ENCODE measurements at places on chromosomes 2 and 18. TPM values are rescaled to one million over a fixed set of nuclear protein-coding genes. Genes with fewer than 3 reads are reported as not detected.
A peak's percentile ranks its signal among the peaks of the same experiment; 100 is the strongest.

XDH gene
- total RNA-seq = 0.16 TPM

CD207 gene
- total RNA-seq = 0.88 TPM

SMIM21 gene
- not detected for total RNA-seq

DNA sequence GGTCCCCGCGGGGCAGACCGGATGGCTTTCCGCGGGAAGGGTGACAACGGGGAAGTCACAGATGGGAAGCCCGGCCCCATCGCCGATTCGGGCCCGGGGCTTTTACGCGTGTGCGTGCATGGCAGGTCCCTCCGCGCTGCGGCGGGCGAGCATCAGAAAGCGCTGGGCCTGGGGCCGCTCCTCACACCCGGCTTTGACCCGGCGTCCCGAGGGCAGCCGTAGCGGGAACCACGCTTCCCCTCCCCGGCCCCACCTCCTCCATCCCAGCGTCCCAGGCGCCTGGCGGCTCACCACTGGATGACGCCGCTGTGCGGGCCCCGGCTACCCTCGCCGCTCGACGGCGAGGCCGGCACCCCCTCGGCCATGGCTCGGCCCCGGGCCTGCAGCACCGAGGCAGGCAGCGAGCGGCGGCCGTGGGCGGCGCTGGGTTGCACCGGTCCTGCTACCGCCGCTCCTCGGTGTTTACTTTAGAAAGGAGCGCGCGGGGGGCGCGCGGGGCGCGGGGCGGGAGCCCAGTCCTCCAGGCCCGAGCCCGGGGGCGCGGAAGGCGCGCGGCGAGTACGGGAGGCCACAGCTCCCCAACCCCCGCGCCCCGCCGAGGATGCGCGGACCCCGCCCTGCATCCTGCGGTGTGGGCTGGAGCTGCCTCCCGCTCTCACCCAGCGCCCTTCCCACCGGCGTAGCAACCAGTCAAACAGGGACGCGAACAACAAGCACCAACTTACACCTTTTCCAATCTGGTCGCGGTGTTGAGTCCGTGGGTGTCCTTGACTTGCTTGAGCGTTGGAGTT lies 806 bp downstream of the RFX8 start:
- DNase-seq = no peak
- no peaks in the 10 kb centered on the region for H3K27me3 ChIP-seq
- no peaks in the 10 kb centered on the region for H3K4me1 ChIP-seq
- peak overlapping the region; percentile 90 for H3K27ac ChIP-seq
- peak overlapping the region; percentile 64 for H3K4me3 ChIP-seq

GRCh38 chr2:15205562-15205961 lies 355.6 kb downstream of the NBAS start:
- no peaks in the 10 kb centered on the region for H3K36me3 ChIP-seq
- DNase-seq = no peak
- no peak overlapping the region for H3K4me3 ChIP-seq
- H3K27ac ChIP-seq = no peak overlapping the region
- no peaks in the 10 kb centered on the region for H3K4me1 ChIP-seq

- no peak overlapping the region for H3K27ac ChIP-seq
- no peak overlapping the region for H3K4me3 ChIP-seq
- no peaks in the 10 kb centered on the region for H3K4me1 ChIP-seq
Measured at GRCh38 chr18:47399475-47399874, 148.0 kb upstream of the SKOR2 start.

- H3K4me3 ChIP-seq = no peak overlapping the region
- peaks cover 10% of the 10 kb centered on the region for H3K4me1 ChIP-seq
- H3K36me3 ChIP-seq = no peaks in the 10 kb centered on the region
- no peak for DNase-seq
- H3K27ac ChIP-seq = no peak overlapping the region
Measured at GRCh38 chr2:108922141-108922915, 66.7 kb downstream of the EDAR start.

- peaks cover 3% of the 10 kb centered on the region for H3K4me1 ChIP-seq
- H3K4me3 ChIP-seq = no peak overlapping the region
- no peaks in the 10 kb centered on the region for H3K36me3 ChIP-seq
- no peak for DNase-seq
Measured at GRCh38 chr2:46781468-46782189, 134.0 kb downstream of the MCFD2 start.

DNA sequence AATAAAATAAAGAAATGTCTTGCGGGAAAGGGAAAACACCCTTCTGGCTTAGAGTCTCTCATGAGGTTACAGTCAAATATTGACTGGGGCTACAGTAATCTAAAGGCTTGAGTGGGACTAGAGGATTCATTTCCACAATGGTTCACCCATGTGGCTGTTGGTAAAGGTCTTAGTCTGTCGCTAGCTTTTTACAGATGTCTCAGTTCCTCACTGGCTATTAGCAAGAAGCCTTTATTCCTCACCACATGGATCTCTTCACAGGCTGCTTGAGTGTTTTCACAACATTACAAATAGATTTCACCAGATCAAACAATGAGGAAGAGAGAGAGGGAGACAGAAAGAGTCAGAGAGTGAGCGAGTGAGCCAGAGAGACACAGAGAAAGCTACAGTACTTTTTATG lies 8.3 kb upstream of the ZC3H15 start:
- DNase-seq = no peak
- H3K36me3 ChIP-seq = no peaks in the 10 kb centered on the region
- H3K27ac ChIP-seq = no peak overlapping the region
- H3K27me3 ChIP-seq = no peaks in the 10 kb centered on the region

GRCh38 chr18:9535430-9535991 lies 60.2 kb downstream of the RALBP1 start:
- H3K36me3 ChIP-seq = peaks cover 6% of the 10 kb centered on the region
- H3K27ac ChIP-seq = peak overlapping the region; percentile 33
- no peaks in the 10 kb centered on the region for H3K27me3 ChIP-seq

DNA sequence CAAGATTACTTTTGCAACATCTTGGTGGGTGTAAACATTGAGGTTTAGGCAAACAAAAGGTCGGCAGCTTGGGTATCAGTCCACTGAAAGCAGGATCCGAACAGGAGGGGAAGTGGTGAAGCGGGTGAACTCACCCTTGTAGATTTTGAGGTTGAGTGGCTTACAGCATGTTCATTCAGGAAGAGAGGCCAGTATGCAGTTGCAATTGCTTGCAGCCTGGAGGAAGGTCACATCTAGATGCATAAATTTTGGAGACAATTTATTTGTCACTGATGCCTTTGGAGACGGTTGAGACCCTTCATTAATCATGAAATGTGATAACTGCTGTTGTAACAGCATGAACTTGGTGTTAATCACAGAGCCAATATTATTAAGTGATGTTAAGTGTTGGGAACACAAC lies 131.1 kb downstream of the LTBP1 start:
- no peak for DNase-seq
- H3K36me3 ChIP-seq = no peaks in the 10 kb centered on the region
- H3K27me3 ChIP-seq = no peaks in the 10 kb centered on the region
- H3K27ac ChIP-seq = no peak overlapping the region

- H3K4me3 ChIP-seq = no peak overlapping the region
- no peaks in the 10 kb centered on the region for H3K27me3 ChIP-seq
- H3K27ac ChIP-seq = no peak overlapping the region
- no peak for DNase-seq
- no peaks in the 10 kb centered on the region for H3K36me3 ChIP-seq
Measured at GRCh38 chr2:169849710-169850109, 22.5 kb downstream of the UBR3 start.

DNA sequence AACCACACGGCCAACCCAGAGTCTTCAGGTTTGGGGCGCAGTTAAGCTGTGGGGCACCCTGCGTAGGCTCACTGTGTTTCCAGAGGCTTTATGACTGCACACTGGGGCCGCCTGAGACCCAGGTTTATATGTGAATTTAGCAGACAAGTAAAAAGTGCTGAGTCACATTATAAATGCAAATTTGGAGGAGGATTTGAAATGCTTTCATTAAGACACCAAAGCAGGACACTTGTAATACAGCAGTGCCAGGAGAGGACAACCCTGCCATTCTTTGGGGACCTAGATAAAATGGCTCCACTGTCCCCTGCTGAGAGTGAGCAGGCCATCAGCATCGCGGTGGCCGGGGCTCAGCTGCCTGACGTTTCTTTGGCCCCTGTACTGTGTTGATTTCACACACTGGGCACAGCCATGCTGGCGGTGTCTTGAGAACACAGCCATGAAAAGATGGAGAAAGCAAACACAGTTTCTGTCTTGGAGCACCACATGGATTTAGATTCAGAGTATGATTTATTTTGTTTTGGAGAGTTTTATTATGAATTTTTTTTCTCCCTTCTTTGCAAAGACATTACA lies 10.2 kb downstream of the ACKR3 start:
- DNase-seq = no peak
- H3K4me1 ChIP-seq = no peaks in the 10 kb centered on the region
- H3K4me3 ChIP-seq = no peak overlapping the region
- H3K36me3 ChIP-seq = no peaks in the 10 kb centered on the region
- H3K27me3 ChIP-seq = no peaks in the 10 kb centered on the region
- no peak overlapping the region for H3K27ac ChIP-seq

GRCh38 chr2:160647967-160648685 lies 154.5 kb upstream of the RBMS1 start:
- no peaks in the 10 kb centered on the region for H3K4me1 ChIP-seq
- no peaks in the 10 kb centered on the region for H3K36me3 ChIP-seq
- peak overlapping the region; percentile 77 for H3K27ac ChIP-seq

GRCh38 chr18:6730416-6731221 lies 1.1 kb downstream of the ARHGAP28 start:
- H3K36me3 ChIP-seq = no peaks in the 10 kb centered on the region
- peak overlapping the region; percentile 88 for H3K27ac ChIP-seq
- no peak for DNase-seq
- H3K4me3 ChIP-seq = peak overlapping the region; percentile 83

GRCh38 chr2:159035790-159036411 lies 67.5 kb downstream of the TANC1 start:
- DNase-seq = no peak
- no peaks in the 10 kb centered on the region for H3K27me3 ChIP-seq
- no peaks in the 10 kb centered on the region for H3K4me1 ChIP-seq
- H3K27ac ChIP-seq = no peak overlapping the region
- no peak overlapping the region for H3K4me3 ChIP-seq

GRCh38 chr2:27980242-27980641 lies 89.7 kb downstream of the BABAM2 start:
- no peaks in the 10 kb centered on the region for H3K36me3 ChIP-seq
- no peaks in the 10 kb centered on the region for H3K27me3 ChIP-seq
- H3K4me3 ChIP-seq = no peak overlapping the region
- DNase-seq = no peak
- no peak overlapping the region for H3K27ac ChIP-seq

- H3K27me3 ChIP-seq = no peaks in the 10 kb centered on the region
- no peak for DNase-seq
- H3K27ac ChIP-seq = no peak overlapping the region
- no peaks in the 10 kb centered on the region for H3K4me1 ChIP-seq
- no peak overlapping the region for H3K4me3 ChIP-seq
Measured at GRCh38 chr2:232809349-232810124, 33.2 kb upstream of the KCNJ13 start.

GRCh38 chr18:57009844-57010243 lies 137.0 kb upstream of the BOD1L2 start:
- no peak overlapping the region for H3K4me3 ChIP-seq
- no peaks in the 10 kb centered on the region for H3K4me1 ChIP-seq
- no peak overlapping the region for H3K27ac ChIP-seq
- no peak for DNase-seq

DNA sequence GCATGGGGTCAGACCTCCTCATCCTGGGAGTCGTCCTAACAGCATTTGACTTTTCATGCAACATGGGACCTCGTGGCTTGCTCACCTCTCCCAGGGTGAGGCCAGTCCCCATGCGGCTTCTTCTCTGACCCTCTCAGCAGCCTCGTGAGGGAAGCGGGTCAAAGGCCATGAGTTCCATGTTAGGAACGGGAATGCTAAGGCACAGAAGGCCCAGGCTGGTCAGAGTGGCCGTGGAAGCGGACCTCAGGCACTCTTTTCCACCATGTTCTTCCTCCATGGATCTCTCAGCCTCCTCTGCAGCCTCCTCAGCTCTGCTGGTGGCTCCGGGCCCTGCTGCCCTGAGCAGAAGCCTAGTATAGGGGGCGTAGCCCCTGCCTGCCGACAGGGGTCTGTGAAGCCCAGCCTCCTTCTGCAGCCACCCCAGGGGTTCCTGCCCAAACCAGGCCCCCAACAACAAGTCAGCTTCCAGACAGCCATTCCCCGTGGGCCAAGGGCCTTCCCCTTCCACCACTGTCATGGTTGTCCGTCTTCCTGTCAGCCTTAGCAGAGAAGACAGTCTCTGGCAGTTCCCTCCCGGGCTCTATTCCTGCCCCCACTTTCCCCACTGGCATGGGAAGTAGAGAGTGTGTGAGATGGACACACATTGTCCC lies 60.0 kb upstream of the OTOF start:
- peak; percentile 15 for DNase-seq
- no peaks in the 10 kb centered on the region for H3K4me1 ChIP-seq
- no peaks in the 10 kb centered on the region for H3K36me3 ChIP-seq
- H3K4me3 ChIP-seq = no peak overlapping the region
- no peaks in the 10 kb centered on the region for H3K27me3 ChIP-seq
- H3K27ac ChIP-seq = no peak overlapping the region

- no peaks in the 10 kb centered on the region for H3K4me1 ChIP-seq
- no peaks in the 10 kb centered on the region for H3K27me3 ChIP-seq
- no peak overlapping the region for H3K4me3 ChIP-seq
Measured at GRCh38 chr2:230869914-230870543, 5.3 kb downstream of the ITM2C start.

GRCh38 chr2:133838642-133839365 lies 270.5 kb upstream of the NCKAP5 start:
- no peaks in the 10 kb centered on the region for H3K36me3 ChIP-seq
- H3K27ac ChIP-seq = no peak overlapping the region
- DNase-seq = no peak
- H3K4me3 ChIP-seq = no peak overlapping the region
